Right ventricle myocardium inferior (tissue), 1 donor: ENCODE measurements at places on chromosomes 6 and 20.
A peak's percentile ranks its signal among the peaks of the same experiment; 100 is the strongest.

GRCh38 chr6:13664703-13665352, 46.8 kb downstream of the RANBP9 start:
- DNase-seq = no peak

GRCh38 chr20:63924241-63924640, 29.3 kb downstream of the DNAJC5 start:
- DNase-seq = peak; percentile 5

DNA sequence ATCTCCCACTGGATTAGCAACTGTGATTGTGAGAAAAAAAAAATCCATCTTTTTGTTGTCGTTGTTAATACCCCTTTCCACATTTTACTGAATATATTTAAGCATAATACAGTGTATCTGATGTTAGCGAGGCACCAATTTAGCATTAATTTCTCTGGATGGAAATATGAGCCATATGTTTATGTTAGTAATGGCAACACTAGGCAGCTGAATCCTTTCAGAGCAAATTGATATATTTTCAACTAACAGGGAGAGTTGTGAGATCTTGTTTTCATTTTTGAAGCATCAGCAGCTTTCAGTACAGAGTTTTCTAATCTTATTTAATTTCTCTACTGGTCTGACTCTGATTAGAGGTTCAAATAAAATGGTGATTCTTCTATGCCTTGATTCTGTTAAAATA, 84.8 kb upstream of the HDAC2 start:
- no peak for DNase-seq

GRCh38 chr20:50728981-50729874, 2.2 kb upstream of the PARD6B start:
- DNase-seq = no peak

GRCh38 chr20:20668639-20669038, 43.8 kb downstream of the RALGAPA2 start:
- no peak for DNase-seq

GRCh38 chr6:109262261-109262660, 120.0 kb downstream of the CD164 start:
- no peak for DNase-seq

DNA sequence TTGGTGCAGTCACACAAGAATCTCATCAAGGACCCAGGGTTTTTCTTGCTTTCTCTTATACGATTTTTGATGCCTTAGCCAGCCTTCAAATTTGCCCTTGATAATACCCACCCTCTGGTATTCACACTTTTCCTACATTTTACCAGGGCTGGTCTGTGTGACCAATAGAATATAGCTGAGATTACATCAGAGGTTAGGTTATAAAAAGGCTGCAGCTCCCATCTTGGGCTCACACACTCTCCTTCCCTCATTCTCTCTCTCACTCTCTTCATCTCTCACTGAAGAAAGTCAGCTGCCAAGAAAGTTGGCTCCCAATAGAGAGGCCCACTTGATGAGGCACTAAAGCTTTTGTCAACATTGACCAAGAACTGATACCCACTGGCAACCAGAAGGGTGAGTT, 4.1 kb upstream of the PNPLA1 start:
- DNase-seq = no peak

DNA sequence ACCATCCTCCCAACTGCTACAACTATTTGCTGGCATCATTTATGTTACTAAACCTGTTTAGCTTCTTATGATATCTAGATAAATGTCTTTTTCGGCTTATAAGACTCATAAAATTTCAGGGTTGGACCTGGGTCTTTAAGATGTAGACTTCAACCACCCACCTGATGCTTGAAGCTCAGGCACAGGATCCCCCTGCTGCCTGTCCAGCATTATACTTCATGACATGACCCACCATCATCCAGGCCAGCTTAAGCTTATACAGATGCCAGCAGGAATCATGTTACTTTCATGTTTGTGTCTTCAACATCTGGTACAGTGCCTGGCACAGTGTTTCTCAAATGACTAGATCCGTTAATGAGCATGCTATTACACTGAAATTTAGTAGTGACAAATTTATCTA, 47.4 kb downstream of the SLC17A5 start:
- no peak for DNase-seq

- no peak for DNase-seq
These were observed 591 bp downstream of the IDH3B start for GRCh38 chr20:2663364-2663886.

DNA sequence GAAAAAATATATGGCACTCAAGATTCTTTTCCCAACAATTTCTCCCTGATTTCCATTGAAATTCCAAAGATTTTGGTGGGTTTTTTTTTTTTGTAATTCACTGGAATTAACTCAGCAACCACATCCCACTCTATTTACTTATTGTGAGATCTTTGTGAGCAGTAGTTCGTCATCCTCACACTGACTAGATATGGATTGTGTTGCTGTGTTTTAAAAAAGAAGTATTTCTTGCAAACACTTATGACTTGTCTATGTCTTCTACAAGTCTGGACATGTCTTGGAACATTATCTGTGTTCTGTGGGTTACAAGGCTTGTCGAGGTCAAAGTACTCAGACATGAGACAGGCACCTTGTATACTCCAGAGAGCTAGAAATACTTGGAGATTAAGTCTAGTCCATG, 7.3 kb upstream of the TENT5A start:
- no peak for DNase-seq

DNA sequence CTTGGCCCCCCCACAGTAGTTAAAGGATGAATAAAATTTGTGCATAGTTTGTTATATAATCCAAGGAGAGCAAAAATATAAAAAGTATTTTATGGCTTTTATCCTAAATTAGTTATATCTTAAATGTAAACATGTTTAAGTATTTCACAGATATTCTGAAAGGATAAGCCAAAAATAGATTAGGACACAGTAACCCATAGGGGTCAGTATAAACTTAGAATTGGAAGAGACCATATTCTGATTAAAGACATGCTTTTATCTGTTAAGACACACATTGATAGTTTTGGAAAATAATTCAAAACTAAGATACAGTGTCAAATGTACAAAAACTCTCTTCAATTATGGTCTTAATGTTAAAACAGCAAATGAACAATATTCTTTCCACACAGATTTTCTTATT, 4.5 kb upstream of the SERINC1 start:
- DNase-seq = no peak

GRCh38 chr6:55524441-55524840, 54.6 kb downstream of the HMGCLL1 start:
- DNase-seq = no peak

DNA sequence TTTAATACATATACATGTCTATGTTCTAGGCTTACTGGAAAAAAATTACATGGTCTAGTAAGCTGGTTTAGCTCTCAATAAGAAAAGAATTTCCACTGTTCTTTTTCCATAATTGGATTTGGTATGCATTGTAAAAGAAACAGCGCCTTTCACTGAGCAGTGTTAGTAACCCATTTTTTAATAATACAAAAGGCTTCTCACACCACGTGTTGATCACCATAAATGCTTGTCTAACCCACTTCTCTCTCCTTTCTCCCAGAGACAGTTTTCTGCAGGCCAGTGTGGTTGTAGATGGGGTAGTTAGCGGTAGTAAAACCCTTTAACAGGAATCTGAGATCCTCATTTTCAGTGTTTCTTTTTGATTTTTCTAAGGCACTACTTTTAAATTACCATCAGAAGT, 348.7 kb upstream of the MANEA start:
- no peak for DNase-seq

DNA sequence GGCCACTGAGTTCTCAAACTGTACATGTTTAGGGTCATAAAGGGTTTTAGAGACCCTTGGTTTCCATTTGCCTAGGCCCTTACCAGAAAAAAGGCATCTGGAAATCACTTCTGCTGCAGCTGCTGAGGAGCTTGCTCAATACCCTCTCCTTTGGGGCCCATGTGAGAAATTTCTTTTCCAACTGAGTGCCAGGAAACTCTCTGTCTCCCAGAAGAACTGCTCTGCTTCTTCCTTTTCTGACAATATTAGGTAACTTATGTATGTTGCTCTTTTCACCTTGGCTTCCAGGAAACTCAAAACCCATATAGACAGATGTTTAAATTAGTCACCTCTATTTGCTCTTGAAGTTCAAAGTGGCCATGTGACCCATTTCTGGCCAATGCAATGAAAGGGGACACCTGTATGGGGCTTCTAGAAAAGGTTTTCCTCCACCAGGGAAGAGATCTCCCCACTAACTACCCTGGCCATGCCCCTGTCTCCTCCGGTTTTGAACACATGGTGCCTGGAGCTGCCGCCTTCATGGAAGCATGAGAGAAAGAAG, 121.6 kb downstream of the PREX1 start:
- DNase-seq = no peak

- DNase-seq = no peak
These were observed 76.2 kb downstream of the NINL start for GRCh38 chr20:25509084-25509483.

GRCh38 chr20:59825944-59826759, 107.3 kb downstream of the SYCP2 start:
- DNase-seq = no peak

GRCh38 chr20:40540166-40540565, 148.9 kb downstream of the MAFB start:
- no peak for DNase-seq

GRCh38 chr6:89034586-89035251, 45.8 kb upstream of the PNRC1 start:
- no peak for DNase-seq

DNA sequence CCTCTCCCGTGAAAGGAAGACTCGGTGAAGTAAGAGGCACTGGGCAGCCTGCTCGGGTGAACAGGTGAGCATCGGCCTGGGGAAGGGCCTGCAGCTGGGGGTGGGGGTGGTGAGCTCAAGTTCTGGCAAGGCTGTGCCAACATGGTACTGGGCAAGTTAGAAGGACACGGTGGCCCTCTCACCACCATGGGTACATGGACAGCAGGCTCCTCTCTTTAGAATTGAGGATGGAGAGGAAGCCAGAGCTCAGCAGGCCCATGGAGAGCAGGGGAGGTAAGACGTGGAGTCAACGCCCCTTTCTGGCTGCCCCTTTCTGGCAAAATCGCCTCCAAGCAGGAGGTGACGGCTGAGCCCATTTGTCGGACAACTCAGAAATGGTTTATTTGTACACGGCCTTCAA, 135.6 kb downstream of the ANKRD60 start:
- no peak for DNase-seq

- peak; percentile 68 for DNase-seq
These were observed 298.6 kb downstream of the SYNE1 start for GRCh38 chr6:152338335-152339125.

DNA sequence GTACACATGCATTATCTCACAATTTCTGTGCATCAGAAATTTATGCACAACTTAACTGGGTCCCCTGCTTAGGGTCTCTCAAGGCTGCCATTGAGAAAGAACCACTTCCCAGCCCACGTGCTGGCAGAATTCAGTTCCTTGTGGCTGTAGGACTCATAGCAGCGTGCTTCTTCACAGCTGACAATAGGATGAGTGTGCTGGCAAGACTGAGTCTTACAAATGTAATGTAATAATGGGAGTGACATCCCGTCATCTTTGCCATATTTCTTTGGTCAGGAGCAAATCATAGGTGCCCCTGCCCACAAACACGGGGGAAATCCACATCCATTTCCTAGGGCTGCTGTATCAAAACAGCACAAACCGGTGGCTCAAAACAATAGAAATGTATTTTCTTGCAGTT, 77.4 kb downstream of the FIG4 start:
- no peak for DNase-seq

- DNase-seq = no peak
These were observed 252.4 kb downstream of the PHACTR1 start for GRCh38 chr6:12968839-12969558.

DNA sequence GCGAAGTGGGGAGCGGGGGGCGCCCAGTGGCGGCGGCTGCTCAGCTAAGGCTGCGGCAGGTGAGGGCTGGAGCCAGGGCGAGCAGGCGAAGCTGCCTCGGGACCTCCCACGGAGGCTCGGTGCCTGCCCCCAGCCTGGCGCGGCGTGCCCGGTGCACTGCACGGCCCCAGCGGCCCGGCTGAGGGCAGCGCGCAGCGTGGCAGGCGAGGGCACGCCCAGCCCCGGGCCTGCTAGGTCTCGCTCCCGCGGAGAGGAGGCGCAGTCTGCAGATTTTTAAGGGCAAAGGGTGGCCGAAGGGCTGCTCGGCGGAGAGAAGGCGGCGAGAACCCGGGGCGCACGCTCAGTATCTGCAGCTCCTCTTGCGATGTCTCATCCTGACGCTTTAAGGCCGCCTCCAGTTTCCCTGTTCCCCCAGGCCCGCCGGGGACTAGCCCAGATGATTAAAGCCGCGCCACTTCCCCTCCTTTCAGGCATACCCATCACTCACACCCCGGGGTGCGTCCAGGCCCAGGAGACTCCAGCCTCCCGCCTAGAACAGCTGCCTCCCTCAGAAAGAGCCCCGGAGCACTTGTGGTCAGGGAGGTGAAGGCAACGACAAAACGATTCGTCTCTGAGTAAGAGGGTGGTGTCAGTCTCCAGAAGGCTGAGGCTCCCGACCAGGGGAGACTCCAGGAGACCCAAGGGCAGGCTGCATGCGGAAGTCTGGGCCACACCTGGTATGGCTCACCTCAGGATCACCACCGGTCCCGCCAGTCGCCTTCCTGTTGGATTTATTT, at the start of gene FERMT1:
Gene FERMT1, minus strand, starts transcription at position 158 of the 776 bp plus-strand sequence. CDS start 3,476 bp downstream, outside the sequence.
- peak; percentile 77 for DNase-seq

GRCh38 chr6:158924499-158925455, 75.2 kb downstream of the RSPH3 start:
- no peak for DNase-seq

- no peak for DNase-seq
These were observed 3.7 kb upstream of the ZUP1 start for GRCh38 chr6:116672306-116672705.

GRCh38 chr6:169905041-169905807, 153.8 kb downstream of the ERMARD start:
- no peak for DNase-seq

- DNase-seq = no peak
These were observed 19.9 kb upstream of the ADTRP start for GRCh38 chr6:11798538-11798937.

GRCh38 chr6:10684618-10685017, 9.8 kb downstream of the C6orf52 start:
- no peak for DNase-seq

GRCh38 chr6:74826263-74826662, 379.6 kb downstream of the COL12A1 start:
- DNase-seq = no peak

DNA sequence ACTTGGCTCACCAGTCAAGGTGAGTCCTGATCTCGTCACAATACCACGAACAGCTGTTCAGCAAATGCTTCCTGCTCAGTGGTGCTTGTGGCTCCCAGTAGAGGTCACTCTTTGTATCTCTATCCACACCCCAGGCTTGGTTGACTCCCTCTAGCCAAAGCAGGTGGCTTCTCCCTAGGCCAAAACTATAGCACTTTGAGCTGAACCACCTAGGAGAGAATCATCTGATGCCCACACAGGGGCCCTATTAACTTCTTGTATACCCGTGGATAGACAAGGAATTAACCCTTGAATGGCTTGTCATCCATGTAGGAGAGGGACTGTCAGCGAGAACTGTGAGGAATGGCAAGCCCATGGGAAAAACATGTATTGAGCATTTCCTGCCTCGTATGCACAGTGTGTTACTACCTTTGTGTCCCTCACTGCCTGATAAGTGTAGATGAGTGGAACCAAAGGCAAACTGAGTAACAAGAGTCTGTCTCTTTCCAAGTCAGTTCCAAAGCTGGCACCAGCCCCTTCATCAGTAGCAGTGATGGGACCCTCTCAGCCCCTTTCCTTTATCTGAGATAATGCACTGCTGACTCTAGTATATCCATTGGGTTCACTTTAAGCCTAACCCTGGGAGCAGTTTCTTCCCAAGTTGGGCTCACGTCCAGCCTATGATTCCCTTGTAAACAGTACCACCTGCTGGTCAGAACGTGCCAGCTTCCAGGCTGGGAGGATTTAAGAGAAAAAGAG, 42.5 kb downstream of the EIF2S2 start:
- DNase-seq = no peak
